ENCODE measurements at places on chromosomes 6 and 20. TPM values are rescaled to one million over a fixed set of nuclear protein-coding genes. Genes with fewer than 3 reads are reported as not detected.

GRCh38 chr6:125983246-125983945 is 2.9 kb upstream of the TRMT11 start:
- DNase-seq = no peak

DNA sequence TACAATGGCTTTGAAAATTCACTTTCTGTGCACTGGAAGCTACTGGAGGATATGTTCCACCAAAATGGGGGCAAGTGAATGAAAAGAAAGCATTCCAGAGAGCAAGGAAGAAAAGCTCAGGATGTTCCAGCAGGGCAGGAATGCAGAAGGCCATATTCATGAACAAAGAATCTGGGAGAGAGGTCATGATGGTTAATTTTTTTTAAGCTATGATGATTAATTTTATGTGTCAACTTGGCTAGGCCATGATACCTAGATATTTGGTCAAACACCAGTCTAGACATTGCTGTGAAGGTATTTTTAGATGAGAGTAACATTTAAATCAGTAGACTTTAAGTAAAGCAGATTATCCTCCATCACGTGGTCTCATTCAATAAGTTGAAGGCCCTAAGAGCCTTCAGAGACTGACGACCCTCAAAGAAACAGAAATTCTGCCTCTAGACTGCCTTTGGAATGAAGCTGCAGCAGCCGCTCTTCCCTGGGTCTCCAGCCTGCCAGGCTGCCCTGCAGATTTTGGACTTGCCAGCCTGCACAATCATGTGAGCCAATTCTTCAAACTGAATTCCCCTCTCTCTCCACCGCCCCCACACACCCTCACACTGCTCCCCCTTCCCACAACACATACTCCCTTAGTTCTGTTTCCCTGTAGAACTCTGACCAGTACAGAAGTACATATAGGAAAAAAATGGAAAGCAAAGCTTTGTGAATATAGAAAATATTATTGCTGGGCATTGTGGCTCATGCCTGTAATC is 20.1 kb upstream of the GCM1 start:
- no peak for DNase-seq

DNA sequence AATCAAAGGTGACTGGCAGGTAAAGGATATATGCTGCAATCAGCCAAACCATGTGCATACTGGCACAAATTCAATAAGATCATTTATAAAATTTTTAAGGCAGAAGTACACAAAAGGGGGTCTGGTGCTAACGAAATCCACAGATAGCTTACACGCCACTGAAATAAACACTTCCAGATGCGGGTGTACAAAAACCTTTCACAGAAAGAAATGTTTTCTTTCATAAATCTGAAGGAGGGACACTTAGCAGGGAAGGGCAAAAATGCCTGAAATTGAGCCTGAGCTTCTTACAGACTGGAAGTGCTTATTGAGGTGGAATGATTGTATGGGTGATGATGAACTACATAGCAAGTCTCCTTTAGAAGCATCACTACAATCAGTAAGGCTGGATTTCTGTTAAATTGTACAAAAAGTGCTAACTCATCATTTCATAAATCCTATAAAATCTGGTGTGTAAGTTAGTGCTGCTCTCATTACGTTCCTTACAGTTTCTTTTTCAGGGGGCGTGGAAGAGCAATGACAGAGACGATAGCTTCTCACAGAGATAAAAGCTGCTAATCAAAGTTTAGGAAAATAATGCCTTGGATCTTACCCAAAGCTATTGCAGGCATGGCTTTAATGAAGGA is 409.3 kb upstream of the RUNX2 start:
- no peak for DNase-seq

- DNase-seq = no peak
These were observed 83.4 kb upstream of the FABP7 start for GRCh38 chr6:122696079-122696478.

The NKAIN2 gene
- total RNA-seq = not detected

The PERP gene
- 46.9 TPM for total RNA-seq

The CPXM1 gene
- total RNA-seq = 1.2 TPM
